ENCODE measurements at places on chromosomes 6 and 20.
A peak's percentile ranks its signal among the peaks of the same experiment; 100 is the strongest.

GRCh38 chr6:44105146-44105545 is 22.1 kb downstream of the MRPL14 start:
- DNase-seq: no peak

DNA sequence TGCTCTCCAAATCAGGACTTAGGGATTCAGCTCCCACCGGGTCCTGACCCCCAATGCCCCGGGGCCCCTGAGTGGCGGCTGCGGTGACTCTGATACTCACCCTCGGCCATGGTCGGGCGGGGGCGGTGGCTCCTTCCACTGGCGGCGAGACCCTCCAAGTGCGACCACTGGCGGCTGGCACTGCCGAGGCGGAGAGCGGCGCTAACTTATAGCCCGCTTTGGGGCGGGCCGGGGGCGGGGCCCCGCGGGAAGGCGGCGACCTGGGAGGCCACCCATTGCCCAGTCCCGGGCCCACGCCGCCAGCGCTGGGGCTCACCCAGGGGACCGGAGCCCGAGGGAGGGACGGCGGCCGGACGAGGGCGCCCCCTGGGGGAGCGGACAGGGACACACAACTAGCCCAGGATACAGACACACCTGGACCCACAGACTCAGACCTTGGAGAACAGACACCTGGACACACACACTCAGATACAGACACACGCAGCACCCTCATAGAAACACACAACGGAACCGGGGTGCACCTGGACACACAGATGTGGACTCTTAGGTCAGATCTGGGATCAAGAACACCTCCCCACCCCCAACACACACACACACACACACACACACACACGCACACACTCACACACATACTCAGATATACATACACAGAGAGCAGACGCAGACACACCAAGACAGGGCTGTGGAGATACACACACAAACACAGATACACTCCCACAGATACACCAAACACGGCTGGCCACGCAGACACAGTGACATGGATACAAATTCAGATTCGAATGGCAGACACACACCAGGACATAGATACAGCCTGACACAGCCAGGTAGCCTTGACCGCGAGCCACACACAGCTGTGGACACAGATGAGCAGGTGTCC is at the start of gene TGM2:
TSS of gene TGM2 (minus strand) at position 182 of the 877 bp plus-strand sequence. CDS start at position 110, 72 bp downstream.
- peak; percentile 19 for DNase-seq

DNA sequence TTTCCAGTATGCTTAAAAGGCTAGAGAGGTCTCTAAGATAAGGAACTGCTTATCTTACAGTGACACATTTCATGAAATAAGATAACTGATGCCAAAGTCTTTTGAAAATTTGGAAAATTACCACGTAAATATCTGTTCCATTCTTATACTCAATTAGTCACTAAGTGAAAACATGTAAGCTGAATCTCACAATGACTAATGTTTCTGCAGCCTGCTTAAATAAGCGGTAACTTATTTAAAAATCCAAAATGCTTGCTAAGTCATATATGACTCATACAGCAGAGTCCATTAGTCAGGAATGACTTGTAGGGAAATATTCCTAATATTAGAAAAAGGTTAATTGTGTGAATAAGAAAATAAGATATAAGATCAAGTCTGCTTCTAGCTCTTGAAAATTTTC is 27.8 kb upstream of the LGSN start:
- DNase-seq: no peak

DNA sequence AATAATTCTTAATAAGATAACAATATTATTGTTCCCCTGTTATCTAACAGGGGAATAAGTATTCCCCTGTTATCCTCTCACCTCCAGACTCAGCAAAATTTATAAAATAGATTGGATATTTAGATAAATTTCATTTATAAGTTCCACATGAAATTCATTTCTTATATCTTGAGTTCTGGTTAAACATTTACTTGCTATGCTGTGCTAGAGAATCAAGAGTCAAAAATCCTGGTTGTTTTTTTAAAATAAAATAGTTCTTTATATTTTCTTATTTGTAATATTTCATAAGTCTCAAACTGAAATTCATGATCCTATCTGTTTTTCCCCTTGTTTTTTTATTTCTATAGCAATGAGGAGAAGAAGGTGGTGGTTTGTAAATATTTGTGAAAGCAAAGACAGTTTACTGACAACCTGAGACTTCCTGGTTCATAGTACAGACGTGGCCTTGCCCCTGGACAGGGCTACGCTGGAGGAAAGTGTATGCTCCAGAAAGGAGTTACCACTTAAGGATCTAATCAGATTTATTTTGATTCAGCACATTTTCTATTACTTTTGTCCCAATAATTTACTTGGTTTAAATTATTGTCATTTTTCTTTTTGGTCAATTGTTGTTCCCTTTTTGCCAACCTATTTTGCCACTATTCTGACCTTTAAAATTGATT is 37.8 kb upstream of the MARCKS start:
- DNase-seq: no peak

DNA sequence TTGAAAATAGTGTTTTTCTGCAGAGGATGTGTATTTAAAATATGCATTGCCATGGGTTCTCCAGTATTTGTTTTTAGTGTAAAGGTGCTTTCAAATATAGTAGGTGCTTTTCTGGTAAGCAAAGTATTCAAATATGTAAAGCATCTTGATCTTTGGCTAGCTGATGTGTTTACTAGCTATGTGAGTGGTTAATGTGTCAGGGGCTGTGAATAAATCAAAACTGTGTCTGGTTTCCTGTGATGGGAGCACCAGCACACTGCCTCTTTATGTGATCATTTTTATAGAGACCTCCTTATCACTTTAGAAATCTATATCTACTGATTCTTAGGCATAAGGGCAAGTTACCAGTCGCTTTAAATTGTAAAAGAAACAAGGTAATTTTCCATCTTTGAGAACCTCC is 388.9 kb upstream of the MAN1A1 start:
- DNase-seq: no peak

GRCh38 chr20:38445381-38445796 is 10.3 kb upstream of the SNHG17 start:
- no peak for DNase-seq

DNA sequence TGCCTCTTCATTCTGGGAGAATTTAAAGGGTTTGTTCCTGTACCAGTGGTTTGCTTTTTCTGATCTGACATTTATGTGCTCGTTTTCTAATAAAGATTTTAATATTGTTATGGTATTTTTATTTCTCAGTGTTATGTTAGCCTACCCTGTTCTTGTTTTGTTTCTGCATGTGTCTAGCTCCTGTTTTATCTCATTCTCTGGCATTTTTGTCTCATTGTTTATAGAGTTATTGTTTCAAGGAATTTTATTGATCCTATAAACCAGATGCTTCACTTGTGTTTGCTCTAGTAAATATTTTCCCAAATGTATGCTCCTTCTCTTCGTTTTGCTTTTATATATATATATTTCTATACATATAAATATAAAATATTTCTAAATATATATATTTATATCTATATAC is 152.8 kb downstream of the PLCB1 start:
- DNase-seq: no peak

- DNase-seq: no peak
Measured at GRCh38 chr6:136323431-136324112, 33.9 kb upstream of the BCLAF1 start.

DNA sequence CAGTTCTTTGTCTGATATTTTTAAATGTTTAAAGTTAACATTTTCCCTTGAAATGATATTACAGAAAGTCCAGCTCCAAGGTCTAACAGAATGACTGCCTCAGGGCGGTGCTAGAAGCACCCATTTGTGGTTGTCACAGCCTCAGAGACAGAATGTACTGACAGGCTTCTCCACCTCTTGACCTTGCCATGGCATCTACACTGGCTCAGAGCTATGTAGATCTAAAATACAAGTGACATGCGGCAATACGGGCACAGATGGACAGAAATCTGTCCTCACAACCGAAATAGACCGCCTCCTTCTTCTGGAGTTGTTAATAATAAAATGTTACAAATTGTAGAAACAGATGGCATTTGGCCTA is 167.2 kb upstream of the THEMIS start:
- DNase-seq: no peak

GRCh38 chr6:168826726-168827585 is 386.0 kb downstream of the SMOC2 start:
- no peak for DNase-seq

- no peak for DNase-seq
Measured at GRCh38 chr6:6851059-6851948, 256.5 kb upstream of the RREB1 start.

GRCh38 chr20:18004384-18005031 is 35.7 kb downstream of the MGME1 start:
- no peak for DNase-seq

DNA sequence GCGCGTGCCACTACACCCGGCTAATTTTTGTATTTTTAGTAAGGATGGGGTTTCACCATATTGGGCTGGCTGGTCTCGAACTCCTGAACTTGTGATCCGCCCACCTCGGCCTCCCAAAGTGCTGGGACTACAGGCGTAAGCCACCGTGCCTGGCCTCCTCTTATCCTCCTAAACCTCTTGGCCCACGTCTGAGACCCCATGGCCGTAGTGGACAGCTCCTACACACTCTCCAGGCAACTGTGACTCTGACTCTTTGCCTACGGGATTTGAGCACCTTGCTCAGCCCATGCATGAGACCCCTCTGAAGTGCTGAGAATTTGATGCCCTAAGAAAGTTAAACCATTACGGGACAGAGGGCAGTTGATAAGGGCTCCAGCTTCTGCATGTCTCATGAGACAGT is 25.0 kb downstream of the PERP start:
- no peak for DNase-seq

- DNase-seq: no peak
Measured at GRCh38 chr6:45832063-45832462, 183.6 kb downstream of the CLIC5 start.

DNA sequence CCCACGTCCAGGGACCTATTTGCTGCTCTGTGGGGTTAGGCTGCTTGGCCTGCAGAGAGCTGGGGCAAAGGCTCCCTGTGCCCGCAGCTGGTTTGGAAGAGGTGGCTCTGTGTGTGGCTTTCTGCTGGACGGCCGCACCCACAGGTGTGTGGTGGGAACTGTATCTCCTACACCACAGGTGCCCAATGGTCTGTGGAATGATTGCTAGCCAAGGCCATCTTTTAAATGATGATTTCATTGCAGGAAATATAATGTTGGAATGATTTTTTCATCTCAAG is 178.4 kb downstream of the DLL1 start:
- DNase-seq: no peak

DNA sequence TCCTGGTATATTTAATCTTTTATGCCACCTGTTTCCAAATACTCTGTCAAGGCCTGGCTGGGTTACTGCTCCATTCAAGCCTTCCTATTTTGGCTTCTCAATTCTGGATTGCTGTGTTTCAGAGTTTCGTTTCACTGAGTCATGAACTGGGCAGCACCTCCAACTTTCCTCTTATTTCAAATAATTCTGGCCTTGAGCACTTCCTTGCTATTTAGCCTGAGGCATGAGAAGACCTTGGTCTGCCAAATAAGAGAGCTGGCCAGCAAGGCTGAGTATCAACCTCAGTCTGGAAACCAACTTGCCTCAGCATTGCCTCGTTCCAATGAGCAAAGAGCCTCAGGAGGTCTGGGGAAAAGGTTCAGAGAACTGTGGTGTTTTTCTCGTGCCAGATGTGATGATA is 66.6 kb downstream of the TNFAIP3 start:
- no peak for DNase-seq

DNA sequence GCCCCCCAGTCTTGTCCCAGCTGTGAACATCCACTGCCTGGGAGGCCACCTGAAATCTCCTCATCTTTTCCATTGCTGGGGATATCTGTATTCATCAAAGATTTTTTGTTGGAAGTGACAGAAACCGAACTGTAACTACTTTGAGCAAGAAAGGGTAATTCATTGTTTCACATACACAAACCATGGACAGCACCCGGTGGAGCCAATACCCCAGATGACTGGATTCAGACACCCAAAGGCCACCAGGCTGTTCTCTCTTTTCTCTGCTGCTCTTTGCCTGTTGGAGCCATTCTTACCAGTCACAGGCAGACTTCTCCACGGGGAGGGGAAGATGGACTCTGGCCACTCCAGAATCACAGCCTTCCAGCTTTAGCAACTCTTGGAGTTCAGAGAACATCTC is 11.7 kb upstream of the RALY start:
- DNase-seq: no peak

DNA sequence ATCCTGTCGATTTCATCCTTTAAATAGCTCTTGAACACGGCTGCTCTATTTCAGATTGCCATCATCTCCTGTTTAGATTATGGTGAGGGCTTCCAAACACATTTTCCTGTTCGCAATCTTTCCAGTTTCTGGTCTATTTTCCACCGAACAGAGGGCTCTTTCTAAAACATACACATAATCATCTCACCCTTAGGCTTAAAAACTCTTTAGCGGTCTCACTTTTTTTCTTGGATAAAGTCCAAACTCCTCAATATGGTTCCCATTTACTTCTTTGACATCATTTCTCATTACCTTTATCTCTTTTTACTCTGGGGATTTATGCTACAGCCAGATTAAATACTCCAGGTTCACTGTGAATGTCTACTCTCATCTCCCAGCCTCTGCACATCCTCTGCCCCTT is 103.4 kb upstream of the STMND1 start:
- DNase-seq: no peak

GRCh38 chr20:9036593-9036992 is 32.3 kb upstream of the PLCB4 start:
- DNase-seq: no peak

GRCh38 chr6:150420926-150421325 is 52.1 kb downstream of the IYD start:
- no peak for DNase-seq

GRCh38 chr6:158596861-158597260 is 37.0 kb downstream of the TMEM181 start:
- no peak for DNase-seq

DNA sequence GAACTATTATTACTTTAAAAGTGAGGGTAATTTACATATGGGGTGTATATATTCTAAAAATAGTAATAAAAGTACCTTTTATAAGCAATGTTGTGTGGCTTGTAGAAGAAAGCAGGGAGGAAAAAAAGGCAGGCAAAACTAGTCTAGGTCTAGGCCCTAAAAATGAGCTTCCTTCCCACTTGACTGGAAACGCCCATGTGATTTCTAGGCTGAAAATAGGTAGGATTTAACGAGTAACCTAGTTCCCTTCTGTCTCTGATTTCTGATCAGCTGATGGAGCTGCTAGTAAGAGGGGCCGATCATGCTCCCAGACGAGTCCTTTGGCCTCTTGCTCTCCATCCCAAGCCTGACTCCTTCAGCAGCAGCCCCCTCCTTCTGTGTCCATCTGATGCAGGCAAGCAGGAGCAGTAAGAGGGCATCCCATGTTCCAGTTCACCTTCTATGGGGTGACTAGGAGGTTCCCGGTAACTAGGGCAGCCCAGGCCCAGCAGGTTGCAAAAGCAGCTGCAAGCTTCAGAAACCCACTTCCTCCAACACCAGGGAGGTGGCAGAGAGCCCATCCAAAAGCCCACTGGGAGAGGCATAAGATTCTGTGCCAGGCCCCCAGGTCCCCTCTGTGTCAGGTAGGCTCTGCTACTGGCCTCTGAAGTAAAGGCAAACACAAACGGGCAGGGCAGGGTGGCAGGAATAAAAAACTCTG is 24.4 kb downstream of the TBC1D20 start:
- DNase-seq: no peak

DNA sequence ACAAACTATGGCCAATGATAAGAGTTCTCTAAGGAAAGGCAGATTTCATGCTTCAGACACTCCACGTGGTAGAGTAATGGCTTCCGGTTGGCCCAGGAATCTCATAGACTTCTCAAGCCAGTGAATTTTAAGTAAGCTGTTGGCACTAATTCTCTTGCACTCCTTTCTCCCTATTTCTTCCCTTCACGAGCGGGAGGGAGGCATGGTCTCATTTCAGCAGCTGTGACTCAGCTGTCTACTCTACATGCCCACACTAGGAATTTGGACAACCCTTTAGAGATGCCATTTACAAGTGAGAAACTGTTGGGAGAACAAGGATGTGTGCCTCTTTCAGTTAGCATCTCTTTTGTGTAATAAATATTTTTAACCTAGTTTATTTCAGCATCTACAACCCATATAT is 107.7 kb downstream of the PTPRK start:
- DNase-seq: no peak
